Kidney (tissue), 22 donors: ENCODE measurements at places on chromosomes 4 and X.
A peak's percentile ranks its signal among the peaks of the same experiment; 100 is the strongest.

DNA sequence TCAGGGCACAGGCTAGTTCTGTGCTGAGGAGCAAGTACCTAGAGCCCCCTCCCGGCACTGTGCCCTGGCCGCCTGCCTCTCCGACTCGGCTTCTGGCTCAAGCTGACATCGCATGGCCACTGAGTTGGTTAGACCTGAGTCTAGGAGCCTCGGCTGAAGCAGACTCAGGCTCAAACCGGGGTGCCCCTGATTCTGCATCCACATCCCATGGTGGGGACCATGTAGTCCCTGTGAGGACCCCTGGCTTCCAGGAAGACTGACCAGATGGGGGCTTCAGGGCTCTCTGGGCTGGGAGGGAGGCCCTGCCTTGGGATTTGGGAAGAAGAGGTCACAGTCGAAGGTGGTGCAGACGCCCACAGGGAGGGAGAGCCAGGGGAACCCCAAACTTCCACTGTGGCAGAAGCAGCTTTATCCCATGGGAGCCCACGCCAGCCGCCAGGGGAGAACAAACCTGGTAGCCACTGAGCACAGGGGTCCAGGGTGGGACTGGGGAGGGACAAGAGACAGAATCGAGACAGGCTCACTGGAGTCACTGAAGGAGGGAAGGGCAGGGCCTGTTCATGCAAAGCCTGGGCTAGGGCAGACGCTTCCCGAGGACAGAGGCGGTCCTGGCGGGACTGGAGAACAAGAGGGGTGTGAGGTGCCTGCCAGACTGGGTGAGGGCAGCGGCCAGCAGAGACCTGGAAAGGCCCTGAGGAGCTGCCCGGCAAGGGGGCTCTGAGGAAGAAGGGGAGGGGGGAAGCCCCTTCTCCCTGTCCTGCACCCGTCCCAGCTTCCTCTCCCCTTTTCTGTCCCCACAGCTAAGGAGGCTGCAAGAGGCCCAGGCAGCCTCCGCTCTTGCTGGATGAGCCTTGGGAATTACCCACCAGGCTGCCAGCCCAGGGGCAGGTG, 1.1 kb downstream of the PDE6B start:
- DNase-seq, result peak; percentile 56

GRCh38 chrX:1493412-1493811, 40.7 kb upstream of the ASMTL start:
- no peak for DNase-seq

DNA sequence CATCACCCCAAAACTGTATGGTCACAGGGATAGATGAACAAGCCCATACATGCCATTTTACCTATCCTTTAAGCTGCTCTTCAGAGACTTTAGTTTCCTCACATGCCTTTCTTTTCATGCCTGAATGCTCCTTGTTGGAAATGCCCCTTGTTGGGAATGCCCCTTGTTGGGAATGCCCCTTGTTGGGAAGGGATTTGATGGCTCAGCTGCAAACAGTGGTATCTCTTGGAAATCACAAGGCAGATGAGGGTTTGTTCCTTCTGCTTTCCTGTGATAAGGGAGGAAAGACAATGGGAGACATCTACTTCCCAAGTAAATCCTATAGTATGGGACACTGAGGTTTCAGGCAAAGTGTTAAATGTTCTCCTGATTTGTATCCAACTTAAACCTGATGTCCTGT, 11.5 kb downstream of the CXCL2 start:
- DNase-seq, result no peak

DNA sequence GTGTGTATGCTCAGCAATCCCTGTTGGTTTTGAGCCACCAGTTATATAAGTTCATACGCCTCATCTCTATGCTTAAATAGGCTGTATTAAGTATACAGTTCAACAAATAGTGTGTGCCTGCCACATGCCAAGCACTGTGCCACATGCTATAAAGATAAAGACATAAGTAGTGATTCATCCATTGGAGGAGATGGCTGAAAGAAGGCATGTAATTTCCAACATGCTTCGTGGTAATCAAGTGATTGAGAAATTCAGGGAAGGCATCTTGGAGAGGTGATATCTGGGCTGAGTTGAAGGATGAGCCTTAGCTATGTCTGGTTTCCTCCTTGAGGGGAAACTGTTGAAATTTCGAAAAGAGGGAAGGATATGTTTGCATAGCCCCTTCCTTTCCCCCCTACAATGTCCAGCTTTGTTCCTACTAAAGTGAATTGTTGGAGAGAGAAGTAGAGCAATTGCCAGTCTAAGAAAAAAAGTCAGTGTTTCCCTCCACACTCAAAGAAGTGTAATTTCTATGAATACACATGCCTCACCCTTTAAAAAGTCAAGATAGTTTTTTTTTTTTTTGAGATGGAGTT, 96.5 kb downstream of the ARHGAP10 start:
- DNase-seq, result no peak

GRCh38 chr4:101086801-101087586, 260.3 kb downstream of the PPP3CA start:
- DNase-seq, result no peak
